Activated T-cell treated with anti-CD3 and anti-CD28 coated beads for 1 hour (primary cell): ENCODE measurements at places on chromosomes 5 and 9.

- DNase-seq, result no peak
Observed at GRCh38 chr5:35859101-35859661, 2.5 kb downstream of the IL7R start.

DNA sequence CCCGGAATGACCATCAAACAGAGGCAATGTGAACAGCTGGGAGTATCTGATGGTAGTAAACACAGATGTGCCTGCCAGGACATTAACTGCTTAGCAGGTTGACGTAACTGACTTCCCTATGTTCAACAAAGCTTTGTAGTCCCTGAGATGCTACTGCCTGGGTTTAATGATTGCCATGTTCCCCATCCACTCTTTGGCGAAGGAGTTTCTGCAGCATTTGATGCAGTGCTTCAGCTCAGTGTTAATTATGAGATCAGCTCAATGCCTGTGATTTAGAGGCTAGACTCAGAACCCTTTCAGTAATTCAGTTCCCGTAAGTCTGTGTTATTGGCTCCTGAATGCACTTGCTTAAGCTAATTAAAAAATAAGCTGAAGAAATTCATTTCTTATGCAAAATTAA lies 547.3 kb upstream of the ZNF608 start:
- DNase-seq, result no peak

DNA sequence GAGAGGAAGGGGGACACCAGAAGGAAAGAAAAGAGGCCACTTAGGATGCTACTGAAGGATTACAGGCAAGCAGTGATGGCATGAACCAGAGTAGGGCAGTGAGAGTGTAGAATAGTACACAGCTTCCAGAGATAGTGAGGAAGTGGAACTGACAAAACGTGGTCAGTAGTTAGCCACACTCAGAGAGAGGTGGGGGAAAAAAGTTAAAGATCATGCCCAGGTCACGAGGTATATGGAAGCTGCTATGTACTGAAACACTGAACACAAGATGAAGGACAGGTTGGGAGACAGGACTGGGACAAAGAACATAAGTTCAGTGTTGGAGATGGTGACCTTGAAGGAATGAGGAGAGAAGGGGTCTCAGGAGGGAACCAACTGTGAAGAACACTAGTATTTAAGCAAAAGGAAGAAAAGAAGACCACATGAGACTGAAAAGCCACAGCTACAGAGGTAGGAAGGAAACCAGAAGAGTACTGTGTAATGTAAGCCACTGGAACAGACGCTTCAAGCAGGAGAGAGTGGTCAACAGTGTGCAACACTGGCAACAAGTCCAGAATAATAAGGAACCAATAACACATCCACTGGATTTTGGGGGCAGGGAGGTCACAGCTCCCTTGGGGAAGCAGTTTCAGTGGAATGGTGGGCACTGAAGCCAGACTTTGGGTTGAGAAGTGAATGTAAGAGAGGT lies 45.5 kb downstream of the ELL2 start:
- no peak for DNase-seq

DNA sequence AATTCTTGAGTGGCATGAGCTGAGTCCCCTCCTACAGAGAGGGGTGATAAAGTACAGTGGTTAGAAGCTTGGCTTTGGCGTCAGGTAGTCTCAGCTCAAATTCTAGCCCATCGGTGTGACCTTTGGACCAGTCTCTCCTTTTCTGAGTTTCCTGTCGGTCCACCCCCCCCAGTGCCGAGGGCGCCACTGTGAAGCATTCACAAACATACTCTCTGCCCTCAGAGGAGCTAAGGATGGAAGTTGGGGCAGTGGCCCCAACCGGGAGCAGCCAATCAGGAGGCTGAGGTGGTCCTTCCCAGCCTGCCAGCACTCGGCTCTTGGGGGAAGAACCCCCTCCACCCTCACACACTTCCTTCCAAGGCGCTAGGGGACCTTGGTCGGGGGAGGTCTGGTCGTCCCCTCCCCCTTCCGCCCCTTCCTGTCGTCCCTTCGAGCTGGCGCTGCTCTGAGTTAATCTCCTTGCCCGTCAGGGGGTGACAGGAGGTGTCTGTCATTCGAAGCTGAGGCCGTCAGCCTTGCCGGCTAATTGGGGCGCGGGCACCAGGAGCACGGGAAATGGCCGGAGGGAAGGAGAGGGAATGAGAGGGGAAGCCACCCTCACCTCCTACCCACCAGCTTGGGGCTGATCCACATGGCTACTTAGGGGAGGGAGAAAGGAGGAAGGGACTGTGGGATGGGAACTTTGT lies 53.0 kb downstream of the CXXC5 start:
- no peak for DNase-seq

- no peak for DNase-seq
Observed at GRCh38 chr9:82454509-82455190, 466.1 kb downstream of the SPATA31D1 start.

DNA sequence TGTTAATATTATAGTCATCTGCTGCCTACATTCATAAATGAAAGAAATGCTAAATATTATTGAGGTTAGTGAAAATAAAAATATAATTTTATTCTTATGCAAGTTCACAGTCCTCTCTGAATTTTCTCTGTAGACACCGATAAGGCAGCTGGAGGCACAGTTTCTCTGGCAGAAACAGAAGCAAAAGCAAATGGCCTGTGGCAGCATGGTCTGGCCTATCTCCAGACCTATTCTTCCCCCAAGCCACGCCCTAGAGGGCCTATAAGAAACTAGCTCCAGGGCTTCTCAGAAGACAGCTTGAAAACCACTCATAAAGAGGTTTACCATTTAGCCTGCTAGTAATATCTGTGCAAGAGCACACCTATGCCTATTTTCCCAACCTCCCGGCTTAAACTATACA lies 28.4 kb downstream of the MRPS27 start:
- no peak for DNase-seq

DNA sequence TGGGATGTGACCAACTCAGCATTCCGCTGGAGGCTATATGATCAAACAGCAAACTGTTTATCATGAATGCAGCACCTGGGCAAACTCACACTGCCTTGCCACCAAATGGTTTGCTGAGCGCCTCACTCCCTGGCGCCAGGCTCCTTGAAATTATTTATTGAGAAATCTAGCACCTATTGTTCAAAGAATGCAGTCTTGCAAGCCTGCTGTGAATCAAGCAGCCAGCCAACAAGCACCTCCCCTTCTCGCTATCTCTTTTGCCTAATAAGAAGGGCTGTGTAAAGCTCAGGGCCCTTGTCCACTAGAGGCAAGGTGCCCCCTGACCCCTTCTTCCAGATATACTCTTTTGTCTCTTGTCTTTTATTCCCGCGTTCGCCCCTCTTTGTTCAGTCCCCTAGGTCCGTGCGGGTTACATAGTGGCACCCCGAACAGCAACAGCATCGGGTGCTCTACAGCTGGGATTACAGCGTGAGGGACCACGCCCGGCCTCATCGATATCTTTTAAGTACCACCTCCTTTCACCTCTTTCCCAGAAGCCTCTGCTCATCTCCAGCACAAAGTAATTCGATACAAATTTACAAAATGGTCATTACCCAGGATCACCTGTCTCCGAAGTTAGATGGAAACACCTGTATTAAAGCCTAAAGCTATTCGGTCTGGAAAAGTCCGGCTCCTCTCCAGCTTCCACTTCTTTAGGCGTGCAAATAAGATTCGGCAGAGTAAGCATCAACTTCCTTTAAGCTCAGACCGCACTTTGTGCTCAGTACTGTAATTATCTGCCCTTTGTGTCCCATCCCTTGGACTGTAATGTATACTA lies 896 bp downstream of the RIGI start:
- DNase-seq, result no peak
